ENCODE measurements at places on chromosomes 12 and 14.

- DNase-seq: peak; percentile 98
Observed at GRCh38 chr12:26274441-26275312, 79.3 kb downstream of the SSPN start.

DNA sequence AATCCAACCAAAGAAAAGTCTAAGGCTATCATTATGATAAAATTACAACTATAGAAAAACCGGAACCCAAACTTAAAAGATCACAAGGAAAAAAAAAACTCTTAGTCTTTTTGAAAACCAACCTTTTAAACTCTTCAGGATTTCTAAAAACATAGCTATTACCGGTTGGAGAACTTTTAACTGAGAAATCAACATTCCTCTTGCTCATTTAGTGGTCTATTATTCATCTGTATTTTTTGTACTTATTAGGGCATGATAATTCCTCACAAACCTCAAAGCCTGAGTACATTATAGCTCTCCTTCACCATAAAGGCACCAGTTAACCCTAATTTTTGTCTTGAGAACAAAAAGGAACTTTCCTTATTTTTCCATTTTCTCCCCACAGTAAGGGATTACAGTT, 10.4 kb downstream of the LUM start:
- DNase-seq: no peak

DNA sequence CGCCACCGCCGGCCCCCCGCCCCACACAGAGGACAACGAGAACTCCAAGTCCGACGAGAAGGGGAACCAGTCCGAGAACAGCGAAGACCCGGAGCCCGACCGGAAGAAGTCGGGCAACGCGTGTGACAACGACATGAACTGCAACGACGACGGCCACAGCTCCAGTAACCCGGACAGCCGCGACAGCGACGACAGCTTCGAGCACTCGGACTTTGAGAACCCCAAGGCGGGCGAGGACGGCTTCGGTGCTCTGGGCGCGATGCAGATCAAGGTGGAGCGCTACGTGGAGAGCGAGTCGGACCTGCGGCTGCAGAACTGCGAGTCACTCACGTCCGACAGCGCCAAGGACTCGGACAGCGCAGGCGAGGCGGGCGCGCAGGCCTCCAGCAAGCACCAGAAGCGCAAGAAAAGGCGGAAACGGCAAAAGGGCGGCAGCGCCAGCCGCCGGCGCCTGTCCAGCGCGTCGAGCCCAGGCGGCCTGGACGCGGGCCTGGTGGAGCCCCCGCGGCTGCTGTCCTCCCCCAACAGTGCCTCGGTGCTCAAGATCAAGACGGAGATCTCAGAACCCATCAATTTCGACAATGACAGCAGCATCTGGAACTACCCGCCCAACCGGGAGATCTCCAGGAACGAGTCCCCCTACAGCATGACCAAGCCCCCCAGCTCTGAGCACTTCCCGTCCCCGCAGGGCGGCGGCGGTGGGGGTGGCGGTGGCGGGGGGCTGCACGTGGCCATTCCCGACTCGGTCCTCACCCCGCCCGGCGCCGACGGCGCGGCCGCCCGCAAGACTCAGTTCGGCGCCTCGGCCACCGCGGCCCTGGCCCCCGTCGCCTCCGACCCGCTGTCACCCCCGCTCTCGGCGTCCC, 150.9 kb downstream of the EGLN3 start:
- no peak for DNase-seq

- no peak for DNase-seq
Observed at GRCh38 chr14:72479461-72479931, 414.4 kb downstream of the DPF3 start.

DNA sequence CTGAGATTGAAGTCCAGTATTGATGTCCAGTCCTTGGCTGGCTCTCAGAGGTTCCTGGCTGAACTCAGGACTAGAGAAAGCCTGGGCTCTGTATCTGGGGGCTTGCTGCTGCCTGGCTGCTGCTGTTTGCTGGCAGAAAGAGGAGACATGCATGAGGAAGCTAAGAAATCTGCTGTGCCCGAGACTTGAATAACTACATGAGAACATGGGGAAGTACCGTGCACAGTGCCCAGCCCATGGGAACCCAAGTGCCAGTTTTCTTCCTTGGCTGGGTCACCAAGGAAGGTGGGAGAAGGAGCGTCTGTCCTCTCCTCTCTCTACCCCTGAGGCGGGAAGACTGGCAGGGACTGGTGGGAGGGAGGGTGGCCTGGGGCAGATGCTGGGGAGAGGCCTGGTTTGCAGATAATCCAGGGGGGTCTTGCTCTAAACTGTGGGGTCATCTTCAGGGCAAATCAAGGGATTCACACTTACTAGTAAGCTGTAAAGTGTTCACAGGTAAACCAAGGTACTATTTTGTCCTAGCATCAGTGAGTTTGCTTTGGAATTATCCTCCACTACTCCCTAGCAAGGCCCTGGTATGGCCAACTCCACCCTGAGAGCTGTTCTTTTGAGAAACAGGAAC, 13.8 kb upstream of the ZFP36L1 start:
- no peak for DNase-seq

DNA sequence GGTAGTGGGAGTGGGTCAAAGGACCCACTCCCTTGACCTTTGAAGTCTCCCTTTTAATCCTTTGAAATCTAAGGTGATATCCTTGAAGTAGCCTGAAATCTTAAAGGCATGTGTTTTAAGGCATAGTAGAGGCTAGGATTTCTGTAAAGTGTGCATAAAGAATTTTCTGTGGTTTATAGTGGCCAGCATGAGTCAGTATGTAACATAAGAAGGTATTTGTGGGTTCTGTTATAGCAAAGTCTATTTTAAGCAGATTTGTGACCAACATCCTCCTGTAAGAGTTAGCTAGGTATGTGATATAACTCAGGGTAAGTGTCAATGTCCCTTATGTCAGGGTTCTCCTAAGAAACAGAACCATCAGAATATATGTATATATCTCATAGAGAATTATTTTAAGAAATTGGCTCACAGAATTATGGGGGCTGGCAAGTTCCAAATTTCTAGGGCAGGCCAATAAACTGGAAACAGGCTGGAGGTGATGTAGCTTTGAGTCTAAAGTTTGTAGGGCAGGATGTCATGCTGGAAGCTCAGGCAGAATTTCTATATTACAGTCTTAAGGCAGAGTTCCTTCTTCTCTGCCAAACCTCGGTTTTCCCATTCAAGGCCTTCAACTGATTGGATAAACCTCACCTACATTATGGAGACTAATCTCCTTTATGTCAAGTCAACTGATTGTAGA, 18.7 kb upstream of the EPYC start:
- DNase-seq: peak; percentile 51

GRCh38 chr12:46362895-46363581, 9.5 kb downstream of the SLC38A2 start:
- DNase-seq: no peak

GRCh38 chr14:82412545-82412944, 878.9 kb upstream of the SEL1L start:
- DNase-seq: no peak

DNA sequence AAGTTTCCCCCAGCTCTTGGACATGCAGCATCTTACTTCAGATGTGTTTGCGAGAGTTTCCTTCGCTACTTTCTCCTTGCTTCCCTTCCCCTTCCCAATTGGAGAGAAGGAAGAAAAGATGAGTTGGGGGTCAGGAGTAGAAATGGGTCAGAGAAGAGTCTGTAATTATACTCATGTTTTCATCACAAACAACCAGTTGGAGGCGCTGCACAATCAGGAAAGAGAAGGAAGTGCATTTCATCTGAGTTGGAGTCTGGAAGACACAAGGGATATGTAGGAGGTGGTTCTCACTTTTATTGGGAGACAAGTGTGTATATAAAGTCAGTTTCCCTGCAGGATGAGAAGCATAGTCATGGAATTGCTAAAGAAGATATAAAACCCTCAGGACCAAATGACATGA, 31.3 kb upstream of the VSX2 start:
- no peak for DNase-seq

GRCh38 chr12:38386205-38386985, 69.8 kb downstream of the ALG10B start:
- DNase-seq: no peak

GRCh38 chr12:55940065-55940732, 9.2 kb downstream of the DGKA start:
- DNase-seq: no peak

GRCh38 chr14:69259527-69260189, at the start of gene GALNT16:
Gene GALNT16, plus strand, starts transcription at chr14:69260158. Its CDS starts 133 bp downstream, at chr14:69260291.
- DNase-seq: no peak

DNA sequence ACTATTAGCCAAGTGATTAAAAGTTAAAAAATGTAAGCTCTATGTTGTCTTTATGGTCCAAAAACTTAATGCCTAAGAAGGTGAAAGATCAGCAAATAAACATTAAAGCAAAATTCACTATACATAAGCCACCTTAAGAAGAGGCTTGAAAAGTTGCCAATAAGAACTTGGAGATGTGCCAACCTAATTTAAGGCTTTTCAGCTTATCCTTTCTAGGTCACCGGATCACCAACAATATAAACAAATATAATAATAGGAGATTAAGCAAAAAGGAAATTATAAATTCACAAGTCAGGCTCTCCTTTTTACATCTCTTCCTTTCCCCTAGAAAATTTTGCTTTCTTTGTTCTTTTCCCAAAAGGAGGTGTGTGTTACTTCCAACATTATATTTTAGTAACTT, 30.9 kb downstream of the SLC2A3 start:
- no peak for DNase-seq

DNA sequence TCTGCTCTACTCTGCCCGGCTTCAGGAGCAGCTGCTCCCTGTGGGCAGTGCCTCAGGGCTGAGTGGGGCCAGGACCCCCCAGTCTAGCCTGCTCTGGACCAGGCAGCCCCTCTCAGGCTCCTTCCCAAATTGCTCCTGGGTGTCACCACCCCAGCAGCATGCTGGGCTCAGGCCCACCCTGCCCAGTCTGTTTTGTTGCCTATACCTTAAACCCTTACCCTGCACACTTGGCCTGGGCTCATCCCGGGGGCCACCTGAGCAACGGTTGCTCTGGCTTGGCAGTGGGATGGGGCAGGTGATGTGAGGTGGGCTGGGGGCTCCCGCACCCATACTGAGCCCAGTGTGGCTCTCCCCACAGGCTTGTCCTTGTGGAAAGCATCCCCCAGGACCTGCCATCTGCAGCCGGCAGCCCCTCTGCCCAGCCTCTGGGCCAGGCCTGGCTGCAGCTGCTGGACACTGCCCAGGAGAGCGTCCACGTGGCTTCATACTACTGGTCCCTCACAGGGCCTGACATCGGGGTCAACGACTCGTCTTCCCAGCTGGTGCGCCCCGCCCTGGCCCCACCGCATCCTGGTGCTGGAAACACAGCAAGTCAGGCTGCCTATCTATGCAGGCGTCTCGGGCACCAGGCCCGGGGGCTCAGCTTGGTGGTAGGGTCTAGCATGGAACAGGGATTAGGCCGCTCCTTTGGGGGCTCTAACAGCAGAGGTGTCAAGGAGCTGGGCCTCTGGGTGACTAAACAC, 3.9 kb downstream of the PLD4 start:
- DNase-seq: no peak

- peak; percentile 86 for DNase-seq
Observed at GRCh38 chr14:28676479-28676878, 90.1 kb upstream of the FOXG1 start.

- peak; percentile 58 for DNase-seq
Observed at GRCh38 chr12:93886533-93887511, 209.6 kb downstream of the CRADD start.

DNA sequence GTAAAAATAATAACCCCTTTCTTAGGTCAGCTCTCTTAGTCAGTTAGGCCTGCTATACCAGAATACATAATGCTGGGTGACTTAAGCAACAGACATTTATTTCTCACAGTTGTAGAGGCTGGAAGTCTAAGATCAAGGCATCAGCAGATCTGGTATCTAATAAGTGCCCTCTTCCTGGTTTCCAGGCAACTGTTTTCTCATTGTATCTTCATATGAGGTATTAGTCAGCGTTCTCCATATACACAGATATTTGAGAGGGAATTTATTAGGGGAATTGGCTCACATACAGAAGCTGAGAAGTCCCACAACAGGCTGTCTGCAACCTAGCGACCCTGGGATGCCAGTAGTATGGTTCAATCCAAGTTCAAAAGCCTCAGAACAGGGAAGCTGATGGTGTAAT, 896.0 kb downstream of the GALC start:
- no peak for DNase-seq

DNA sequence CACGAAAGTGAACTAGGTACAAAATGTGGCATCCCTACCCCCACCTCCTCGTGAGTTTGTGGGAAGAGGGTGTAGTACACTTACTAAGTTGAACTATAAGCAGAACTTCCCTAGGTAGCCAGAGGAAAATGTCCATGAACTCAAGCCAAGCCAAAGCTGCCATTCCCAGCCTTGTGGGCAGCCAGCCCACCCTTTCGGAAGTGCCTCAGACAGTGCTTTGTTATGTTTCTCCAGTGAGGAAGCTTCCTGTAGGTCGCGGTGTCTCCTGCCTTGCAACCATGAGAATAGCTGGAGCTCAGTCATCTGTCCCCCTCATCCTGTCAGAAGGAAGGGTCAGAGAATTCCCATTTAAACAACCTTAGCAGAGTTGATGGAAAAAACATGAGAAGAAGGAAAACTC, 266.9 kb downstream of the DUSP6 start:
- DNase-seq: no peak

DNA sequence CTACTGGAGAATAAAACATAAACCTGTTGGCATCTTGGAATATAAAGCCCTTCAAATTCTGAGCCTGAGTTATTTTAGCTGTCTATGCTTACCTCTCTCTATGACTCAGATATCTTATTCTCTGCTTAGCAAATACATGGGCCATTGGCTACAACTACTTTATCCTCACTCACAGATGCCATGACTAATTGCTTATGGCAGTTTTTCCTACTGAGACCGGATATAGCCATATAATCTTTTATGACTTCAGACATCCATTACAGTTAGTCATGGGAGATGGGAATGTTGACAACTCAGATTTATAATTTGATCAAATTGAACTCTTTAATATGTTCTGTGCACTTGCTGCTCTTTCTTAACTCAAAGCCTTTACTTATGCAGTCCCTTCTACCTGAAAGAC, 502.4 kb upstream of the ATP2B1 start:
- peak; percentile 40 for DNase-seq

GRCh38 chr12:112823582-112824149, 32.1 kb downstream of the RPH3A start:
- DNase-seq: no peak

- no peak for DNase-seq
Observed at GRCh38 chr14:24198814-24199524, 3.7 kb upstream of the TM9SF1 start.

DNA sequence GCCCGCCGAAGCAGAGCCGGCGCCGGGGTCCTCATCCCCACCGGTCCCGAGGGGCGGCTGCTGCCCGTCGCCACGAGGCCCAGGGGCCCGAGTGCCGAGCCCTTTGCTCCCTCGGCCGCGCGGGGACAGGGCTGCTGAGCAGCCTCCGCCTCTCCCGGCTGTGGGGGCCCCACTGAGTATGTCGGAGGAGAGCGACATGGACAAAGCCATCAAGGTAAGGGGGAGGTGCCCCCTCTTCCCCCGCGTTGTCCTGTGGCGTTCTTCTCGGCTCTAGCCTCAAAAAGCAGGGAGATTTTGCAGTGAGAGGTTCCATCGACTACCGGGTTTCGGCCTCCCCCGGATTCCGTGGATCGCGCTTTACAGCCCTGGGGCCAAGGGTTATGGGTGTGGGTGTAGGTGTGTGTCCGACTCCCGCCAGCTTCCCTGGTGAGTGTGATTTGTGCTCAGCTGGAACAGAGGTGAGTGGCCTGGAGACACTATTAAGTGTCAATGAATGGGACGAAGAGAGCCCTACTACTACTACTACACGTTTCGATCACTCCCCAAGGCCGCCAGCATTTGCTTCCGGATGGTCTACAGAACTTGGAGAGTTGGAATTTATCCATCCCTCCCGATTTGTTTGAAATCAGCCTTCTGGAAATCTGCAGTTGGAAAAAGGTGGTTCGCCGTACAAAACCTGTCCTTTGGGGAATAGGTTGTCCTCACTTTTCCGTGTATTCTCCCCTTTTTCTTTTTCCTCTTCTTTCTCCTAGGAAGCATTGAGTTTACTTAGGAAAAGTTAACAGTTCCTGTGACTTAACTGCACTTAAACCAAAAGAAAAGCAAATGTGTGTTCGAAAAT, 748 bp downstream of the MAPKAPK5 start:
- no peak for DNase-seq
